ENCODE measurements at places on chromosomes 1 and 21. TPM values are rescaled to one million over a fixed set of nuclear protein-coding genes. Genes with fewer than 3 reads are reported as not detected.

- H3K27me3 ChIP-seq = peaks cover 36% of the 10 kb centered on the region
- DNase-seq = no peak
- H3K4me3 ChIP-seq = no peak overlapping the region
- H3K4me1 ChIP-seq = no peaks in the 10 kb centered on the region
These were observed 83.9 kb upstream of the NBPF4 start for GRCh38 chr1:108327534-108328466.

GRCh38 chr21:35217504-35218060, 168.5 kb upstream of the RUNX1 start:
- H3K36me3 ChIP-seq = peaks cover 5% of the 10 kb centered on the region
- peaks cover 6% of the 10 kb centered on the region for H3K27me3 ChIP-seq
- H3K27ac ChIP-seq = no peak overlapping the region
- no peak for DNase-seq
- no peak overlapping the region for H3K4me3 ChIP-seq
- H3K4me1 ChIP-seq = peaks cover 12% of the 10 kb centered on the region

The GCSAML gene
- not detected for total RNA-seq

The CHODL gene
- total RNA-seq = not detected

The AKR7A3 gene
- total RNA-seq = 0.61 TPM

The RGL1 gene
- 1.3 TPM for total RNA-seq
